ENCODE measurements at places on chromosomes 6 and 20. TPM values are rescaled to one million over a fixed set of nuclear protein-coding genes. Genes with fewer than 3 reads are reported as not detected.
A peak's percentile ranks its signal among the peaks of the same experiment; 100 is the strongest.

NHSL1 gene
- total RNA-seq: not detected

WFDC5 gene
- total RNA-seq: not detected

METTL24 gene
- total RNA-seq: not detected

DNA sequence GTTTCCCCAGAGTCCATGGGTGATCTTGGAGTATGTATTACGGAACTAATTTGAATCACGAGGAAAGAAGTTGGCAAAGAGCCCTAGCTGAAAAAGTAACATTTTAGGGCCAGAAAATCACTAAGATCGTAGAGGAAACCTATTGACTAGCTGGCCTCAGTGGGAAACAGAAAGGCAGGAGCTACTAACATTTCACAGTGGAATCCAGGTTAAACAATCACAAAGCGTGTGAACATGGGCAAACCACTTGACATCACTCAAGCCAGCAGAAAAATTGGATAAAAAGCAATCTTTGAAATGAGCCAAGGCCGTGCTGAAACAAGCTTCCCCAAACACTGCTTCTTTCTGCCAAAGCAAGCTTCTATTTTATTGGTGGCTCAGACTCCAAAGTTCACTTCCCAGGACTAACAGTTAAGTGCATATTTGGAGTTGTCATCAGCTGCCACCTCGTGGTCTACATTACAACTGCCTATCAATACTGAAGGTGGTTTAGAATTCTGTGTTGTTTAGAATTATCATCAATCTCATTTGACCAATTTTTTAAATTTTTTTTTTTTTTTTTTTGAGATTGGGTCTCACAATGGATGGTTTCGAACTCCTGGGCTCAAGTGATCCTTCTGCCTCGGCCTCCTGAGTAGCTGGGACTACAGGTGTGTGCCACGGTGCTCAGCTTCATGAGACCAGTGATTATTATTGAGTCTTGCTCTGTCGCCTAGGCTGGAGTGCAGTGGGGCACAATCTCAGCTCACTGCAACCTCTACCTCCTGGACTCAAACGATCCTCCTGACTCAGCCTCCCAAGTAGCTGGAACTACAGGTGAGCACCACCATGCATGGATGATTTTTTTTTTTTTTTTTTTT is 10.6 kb downstream of the RPS10 start:
- H3K27ac ChIP-seq: no peak overlapping the region
- no peak overlapping the region for H3K4me3 ChIP-seq
- no peaks in the 10 kb centered on the region for H3K4me1 ChIP-seq
- H3K27me3 ChIP-seq: no peaks in the 10 kb centered on the region
- DNase-seq: peak; percentile 73

DNA sequence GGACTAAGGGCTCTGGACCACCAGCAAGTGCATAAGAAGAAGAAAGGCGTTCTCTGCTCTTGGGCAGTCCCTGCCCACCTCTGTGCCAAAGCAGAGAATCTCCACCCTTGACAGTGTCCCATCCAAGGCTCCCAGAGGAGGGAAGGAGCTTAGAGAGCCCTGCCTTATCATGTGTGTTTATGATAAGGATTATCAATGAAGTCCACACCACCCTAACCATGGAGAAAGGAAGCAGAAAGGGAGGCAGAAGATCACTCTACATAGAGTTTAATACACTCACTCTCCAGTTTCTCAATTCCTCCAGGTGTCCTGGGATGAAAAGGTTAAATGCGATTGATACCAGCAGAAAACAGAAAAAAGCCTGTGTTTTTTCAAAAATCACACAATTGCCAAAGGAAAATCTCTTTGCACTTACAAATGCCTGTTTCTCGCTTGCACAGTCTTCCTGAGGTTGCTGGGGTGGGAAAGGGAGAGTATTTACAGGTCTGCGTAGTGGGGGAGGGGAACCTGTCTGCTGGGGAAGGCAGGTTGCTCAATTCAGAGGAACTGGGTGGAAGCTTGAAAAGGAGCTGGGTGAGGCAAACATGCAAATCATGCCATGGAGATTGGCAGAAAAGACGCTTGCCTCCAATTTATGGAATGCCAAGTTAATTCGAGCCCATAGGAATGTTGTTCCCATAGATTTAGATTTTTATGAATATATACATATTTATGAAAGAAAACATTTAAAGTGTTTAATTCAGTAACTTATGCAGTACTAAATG is 104.0 kb downstream of the EYA2 start:
- H3K27me3 ChIP-seq: peaks cover 2% of the 10 kb centered on the region
- no peak overlapping the region for H3K4me3 ChIP-seq
- H3K27ac ChIP-seq: no peak overlapping the region
- no peaks in the 10 kb centered on the region for H3K36me3 ChIP-seq
- peaks cover 8% of the 10 kb centered on the region for H3K4me1 ChIP-seq

DNA sequence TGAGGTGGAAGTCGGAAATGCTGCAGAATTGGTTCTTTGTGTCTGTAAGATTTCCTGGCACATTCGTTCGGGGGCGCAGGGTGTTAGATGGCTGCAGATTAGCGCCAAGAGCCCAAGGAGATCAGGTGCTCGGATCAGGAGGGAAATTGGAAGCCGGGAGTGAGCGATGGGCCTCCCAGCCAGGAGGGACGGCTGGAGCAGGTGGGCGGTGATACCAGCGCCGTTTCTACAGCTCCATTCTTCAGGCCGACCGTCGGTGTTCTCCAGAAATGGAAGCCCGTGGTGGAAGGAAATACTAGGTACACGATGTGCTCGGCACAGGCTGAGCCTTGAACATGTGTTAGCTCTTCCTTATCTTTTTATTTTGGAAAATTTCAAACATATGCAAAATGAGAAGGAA is 6.5 kb downstream of the SIRPA start:
- H3K4me1 ChIP-seq: no peaks in the 10 kb centered on the region
- peaks cover 4% of the 10 kb centered on the region for H3K27me3 ChIP-seq
- no peaks in the 10 kb centered on the region for H3K36me3 ChIP-seq
- no peak overlapping the region for H3K4me3 ChIP-seq

- H3K36me3 ChIP-seq: no peaks in the 10 kb centered on the region
- DNase-seq: peak; percentile 72
- H3K27me3 ChIP-seq: no peaks in the 10 kb centered on the region
- H3K4me1 ChIP-seq: no peaks in the 10 kb centered on the region
- H3K27ac ChIP-seq: no peak overlapping the region
Observed at GRCh38 chr6:44096612-44097011, 30.6 kb downstream of the MRPL14 start.

GRCh38 chr6:40762981-40763380 is 175.8 kb upstream of the LRFN2 start:
- no peak overlapping the region for H3K4me3 ChIP-seq
- no peaks in the 10 kb centered on the region for H3K36me3 ChIP-seq
- no peaks in the 10 kb centered on the region for H3K4me1 ChIP-seq
- H3K27me3 ChIP-seq: peaks cover 2% of the 10 kb centered on the region
- no peak overlapping the region for H3K27ac ChIP-seq
- no peak for DNase-seq

DNA sequence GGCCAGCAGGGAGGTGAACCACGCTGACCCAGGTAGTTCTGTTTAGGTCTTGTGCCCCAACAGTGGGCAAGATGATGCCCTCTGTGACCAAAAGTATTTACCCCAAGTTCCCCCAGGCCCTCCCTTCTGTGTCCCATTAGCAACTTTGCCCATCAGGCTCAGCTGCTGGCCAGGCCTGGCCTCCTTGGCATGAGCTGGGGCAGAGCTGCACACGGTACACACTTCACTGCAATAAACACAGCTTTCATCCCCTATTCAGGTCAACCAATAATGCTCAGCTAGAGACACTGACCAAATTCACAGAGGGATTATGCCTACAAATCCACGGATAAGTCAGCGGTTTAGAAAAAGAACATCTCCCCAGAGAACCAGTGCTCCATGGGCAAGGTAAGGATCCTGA is 103.7 kb downstream of the SLC23A2 start:
- no peaks in the 10 kb centered on the region for H3K27me3 ChIP-seq
- H3K36me3 ChIP-seq: peaks cover 22% of the 10 kb centered on the region
- H3K4me1 ChIP-seq: no peaks in the 10 kb centered on the region
- DNase-seq: no peak

GRCh38 chr6:112925702-112926101 is 578.6 kb downstream of the RFPL4B start:
- H3K4me1 ChIP-seq: no peaks in the 10 kb centered on the region
- no peak overlapping the region for H3K27ac ChIP-seq
- DNase-seq: no peak
- H3K36me3 ChIP-seq: no peaks in the 10 kb centered on the region
- H3K27me3 ChIP-seq: no peaks in the 10 kb centered on the region

GRCh38 chr20:62824476-62825332 is 7.9 kb downstream of the COL9A3 start:
- H3K36me3 ChIP-seq: no peaks in the 10 kb centered on the region
- H3K27ac ChIP-seq: no peak overlapping the region
- peak; percentile 19 for DNase-seq
- H3K4me3 ChIP-seq: no peak overlapping the region

DNA sequence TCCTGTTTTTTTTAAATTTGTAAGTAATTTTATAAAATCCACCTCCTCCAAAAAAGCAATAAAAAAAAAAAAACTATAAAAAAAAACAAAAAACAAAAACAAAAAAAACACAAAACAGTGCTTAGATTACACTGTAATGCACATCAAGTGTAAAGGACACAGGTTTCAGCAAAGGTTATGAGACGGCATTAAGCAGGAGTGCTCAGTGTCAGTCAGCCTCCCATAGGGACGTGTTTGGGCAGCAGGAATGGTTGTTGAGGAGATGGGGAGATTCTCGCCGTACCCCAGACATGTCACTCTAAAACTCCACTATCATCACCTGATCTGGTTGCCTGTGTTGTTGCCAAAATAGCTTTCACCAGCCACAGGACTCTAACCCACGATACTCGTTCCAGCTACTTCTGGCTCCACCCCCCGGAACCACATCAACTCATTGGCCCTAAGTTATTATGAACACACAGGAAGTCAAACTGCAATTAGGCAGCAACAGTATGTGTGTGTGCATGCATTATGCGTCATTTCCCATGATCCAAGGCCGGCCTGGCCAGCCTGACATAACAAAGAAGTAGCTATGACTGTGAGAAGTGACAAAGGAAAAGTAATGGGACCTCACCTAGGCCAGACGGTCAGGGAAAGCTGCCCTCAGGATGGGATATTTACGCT is 28.7 kb downstream of the ECT2L start:
- peak; percentile 56 for DNase-seq
- H3K36me3 ChIP-seq: no peaks in the 10 kb centered on the region
- H3K27ac ChIP-seq: no peak overlapping the region
- no peaks in the 10 kb centered on the region for H3K4me1 ChIP-seq
- no peak overlapping the region for H3K4me3 ChIP-seq

DNA sequence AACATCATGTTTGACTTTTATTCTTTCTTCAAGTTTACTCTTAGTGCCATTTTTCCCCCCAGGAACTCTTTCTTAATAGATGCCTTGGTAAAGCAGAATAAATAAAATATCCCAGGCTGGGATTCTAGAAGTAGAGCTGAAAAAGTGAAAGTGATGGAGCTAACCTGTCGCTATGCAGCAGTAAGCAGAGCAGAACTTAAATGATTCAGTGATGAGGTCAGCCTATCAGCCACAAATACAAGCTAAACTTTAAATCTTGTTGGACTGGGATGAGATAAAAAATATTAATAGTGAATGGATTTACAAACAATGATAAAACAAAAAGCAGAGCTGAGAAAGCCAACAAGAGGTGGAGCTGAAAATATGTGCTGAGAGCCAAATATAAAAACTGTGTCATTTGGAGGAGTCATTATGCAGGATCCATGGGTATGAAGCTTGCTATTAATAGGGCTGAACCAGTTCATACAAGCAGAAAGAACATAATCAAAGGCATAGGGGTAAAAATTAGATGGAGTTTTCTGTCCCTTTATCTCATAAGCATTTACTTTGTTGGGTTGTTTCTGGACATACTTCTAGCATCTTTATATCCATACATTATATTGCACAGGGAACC is 877.8 kb downstream of the EPHA7 start:
- H3K4me3 ChIP-seq: no peak overlapping the region
- H3K27me3 ChIP-seq: no peaks in the 10 kb centered on the region
- no peak overlapping the region for H3K27ac ChIP-seq
- DNase-seq: no peak
- H3K36me3 ChIP-seq: no peaks in the 10 kb centered on the region
- no peaks in the 10 kb centered on the region for H3K4me1 ChIP-seq

- H3K4me1 ChIP-seq: peaks cover 28% of the 10 kb centered on the region
- no peak overlapping the region for H3K4me3 ChIP-seq
- no peak for DNase-seq
- H3K27me3 ChIP-seq: no peaks in the 10 kb centered on the region
- H3K36me3 ChIP-seq: peaks cover 69% of the 10 kb centered on the region
Observed at GRCh38 chr20:46367967-46368901, 38.2 kb downstream of the ELMO2 start.

- H3K27me3 ChIP-seq: peaks cover 2% of the 10 kb centered on the region
- no peak for DNase-seq
- H3K4me1 ChIP-seq: peaks cover 13% of the 10 kb centered on the region
Observed at GRCh38 chr20:46994341-46994740, 99.7 kb downstream of the EYA2 start.

DNA sequence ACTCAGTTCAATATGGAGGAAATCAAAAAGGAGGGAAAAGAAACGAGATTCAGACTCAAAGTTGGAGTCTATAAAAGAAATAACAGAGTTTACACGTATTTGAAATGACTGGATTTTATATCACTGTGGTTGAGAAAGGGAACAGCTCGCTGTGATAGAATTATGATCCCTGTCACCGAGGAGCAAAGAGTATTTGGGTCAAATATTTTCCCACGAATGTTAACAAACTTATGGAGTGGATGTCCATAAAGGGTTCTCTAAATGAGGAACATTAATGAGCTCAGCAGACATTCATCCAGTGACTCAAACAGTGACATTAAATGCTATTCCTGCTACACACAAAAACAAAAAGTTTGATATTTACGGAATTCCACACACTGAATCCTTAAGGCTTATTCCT is 57.9 kb downstream of the FHL5 start:
- no peaks in the 10 kb centered on the region for H3K4me1 ChIP-seq
- DNase-seq: no peak
- peaks cover 2% of the 10 kb centered on the region for H3K27me3 ChIP-seq
- no peak overlapping the region for H3K4me3 ChIP-seq
- no peak overlapping the region for H3K27ac ChIP-seq

DNA sequence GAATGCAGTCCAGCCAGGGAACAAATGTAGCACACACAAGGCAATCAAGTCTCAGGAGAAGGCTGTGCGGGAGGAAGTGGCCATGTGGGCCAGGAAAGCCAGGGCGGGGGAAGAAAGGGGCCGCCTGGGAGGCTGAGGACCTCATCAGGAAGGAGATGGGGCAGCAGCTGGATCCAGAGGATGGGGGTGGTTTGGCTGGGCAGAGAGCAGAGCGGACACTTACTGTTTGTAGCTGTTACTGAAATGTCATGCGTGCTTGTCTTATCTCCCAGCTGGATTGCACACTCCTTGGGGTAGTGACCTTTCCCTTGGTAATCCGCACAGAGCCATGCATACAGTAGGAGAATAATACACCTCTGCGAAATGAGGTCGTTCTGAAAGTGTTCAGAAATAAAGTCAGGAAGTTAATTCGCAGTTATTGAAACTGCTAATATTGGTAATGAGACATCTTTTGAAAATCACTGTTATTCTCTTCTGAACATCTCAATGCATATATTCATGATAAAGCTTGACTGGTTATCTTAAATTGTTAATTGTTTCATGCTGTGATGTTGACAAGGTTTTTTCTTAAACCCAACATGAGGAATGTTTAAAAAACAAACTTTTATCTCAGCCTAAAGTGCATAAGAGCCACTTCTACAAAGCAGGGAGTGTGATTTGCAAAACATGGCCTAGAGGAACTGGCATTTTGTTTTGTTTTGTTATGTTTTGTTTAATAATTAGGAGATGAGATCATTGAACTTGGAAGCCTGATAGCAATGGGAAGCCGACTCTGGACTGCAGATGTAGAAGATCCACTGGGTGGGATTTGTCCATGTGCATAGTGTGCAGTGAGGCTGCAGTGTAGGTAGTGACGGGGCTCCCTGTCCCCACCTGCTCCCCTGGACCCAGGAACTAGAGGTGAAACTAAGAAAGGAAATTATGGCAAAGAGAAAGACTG is 18.0 kb upstream of the MAP3K4 start:
- DNase-seq: no peak
- H3K36me3 ChIP-seq: no peaks in the 10 kb centered on the region
- no peak overlapping the region for H3K27ac ChIP-seq
- H3K27me3 ChIP-seq: peaks cover 5% of the 10 kb centered on the region
- H3K4me1 ChIP-seq: no peaks in the 10 kb centered on the region
- no peak overlapping the region for H3K4me3 ChIP-seq

All from CD4-positive, CD25-positive, alpha-beta regulatory T cell (primary cell).